ENCODE measurements at places on chromosomes 4 and X.

- no peak for DNase-seq
Observed at GRCh38 chrX:19179389-19179788, 57.1 kb upstream of the ADGRG2 start.

DNA sequence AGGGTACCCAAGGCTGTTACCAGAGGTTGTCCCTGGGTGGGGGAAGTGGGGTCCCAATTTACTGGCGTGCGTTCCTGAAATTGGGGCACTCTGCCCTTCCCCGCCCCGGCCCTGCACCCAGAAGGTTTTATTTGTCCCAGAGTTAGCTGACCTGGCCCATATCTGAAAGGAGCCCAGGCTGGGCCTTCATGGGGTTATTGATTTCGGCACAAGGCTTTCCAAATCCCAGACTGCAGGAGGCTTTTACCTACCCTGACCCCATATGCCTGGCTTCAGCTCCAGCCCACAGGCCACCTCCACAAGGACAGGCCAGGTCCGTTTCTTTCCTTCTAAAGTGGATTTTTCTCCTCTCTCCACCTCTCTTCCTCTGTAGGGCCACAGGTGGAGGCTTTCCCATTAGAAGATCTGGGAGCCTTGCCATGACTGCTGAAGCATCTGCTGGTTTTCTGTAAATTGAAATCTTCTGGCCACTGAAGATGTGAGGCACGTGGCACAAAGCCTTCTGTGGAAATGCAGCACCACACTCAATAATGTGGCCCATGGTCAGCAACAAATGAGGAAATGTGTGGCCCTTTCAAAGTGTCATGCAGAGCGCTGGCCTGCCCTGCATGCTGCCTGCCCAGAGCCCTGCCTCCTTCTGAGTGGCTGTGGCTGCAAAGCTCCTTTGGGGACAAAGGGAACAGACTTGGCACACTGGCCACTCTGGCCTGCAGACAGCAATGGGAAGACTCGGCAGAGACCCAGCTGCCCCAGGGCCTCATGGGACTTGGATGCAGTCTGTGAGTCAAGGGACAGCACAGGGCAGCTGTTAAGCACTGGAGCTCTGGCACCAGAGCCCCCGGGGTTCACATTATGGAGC lies 43.1 kb upstream of the MTM1 start:
- no peak for DNase-seq

DNA sequence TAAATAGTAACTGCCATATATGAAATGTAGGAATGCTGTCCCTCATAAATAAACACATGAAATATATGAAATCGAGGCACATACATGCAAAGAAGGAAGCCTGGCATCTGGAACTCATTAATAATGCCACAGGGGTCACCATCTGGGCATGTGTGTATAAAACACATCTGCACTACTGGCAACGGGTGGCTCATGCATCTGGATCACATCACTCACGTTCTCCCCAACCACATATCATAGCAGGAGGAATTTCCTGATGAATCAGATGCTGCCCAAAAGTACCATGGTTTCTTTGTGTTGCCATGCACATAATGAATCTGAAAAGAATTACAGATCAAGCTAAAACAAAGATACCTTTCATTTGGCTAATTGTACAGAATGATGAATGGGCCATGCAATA lies 28.6 kb downstream of the RNF175 start:
- DNase-seq, result peak; percentile 50

DNA sequence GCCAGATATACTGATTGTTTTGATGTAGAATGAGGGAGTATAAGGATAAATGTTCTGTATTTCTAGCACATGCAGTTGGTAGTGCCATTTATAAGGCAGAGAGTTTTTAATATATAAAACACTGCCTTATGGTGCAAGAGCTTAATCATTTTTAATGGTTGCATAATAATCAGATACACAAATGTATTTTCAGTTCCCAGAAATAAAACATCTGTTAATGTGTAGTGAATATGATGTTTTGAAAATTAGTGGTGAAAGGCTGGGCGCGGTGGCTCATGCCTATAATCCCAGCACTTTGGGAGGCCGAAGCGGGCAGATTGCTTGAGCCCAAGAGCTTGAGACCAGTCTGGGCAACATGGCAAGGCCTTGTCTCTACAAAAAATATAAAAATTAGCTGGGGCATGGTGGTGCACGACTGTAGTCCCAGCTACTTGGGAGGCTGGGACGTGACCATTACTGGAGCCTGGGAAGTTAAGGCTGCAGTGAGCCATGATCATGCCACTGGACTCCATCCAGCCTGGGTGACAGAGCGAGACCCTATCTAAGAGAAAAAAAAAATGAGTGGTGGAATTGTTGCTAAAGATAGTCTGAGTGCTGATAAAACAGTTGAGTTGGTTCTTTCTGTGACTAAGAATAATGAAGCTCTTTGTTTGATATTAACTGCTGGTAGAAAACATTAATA lies 29.3 kb downstream of the CLCN3 start:
- no peak for DNase-seq

DNA sequence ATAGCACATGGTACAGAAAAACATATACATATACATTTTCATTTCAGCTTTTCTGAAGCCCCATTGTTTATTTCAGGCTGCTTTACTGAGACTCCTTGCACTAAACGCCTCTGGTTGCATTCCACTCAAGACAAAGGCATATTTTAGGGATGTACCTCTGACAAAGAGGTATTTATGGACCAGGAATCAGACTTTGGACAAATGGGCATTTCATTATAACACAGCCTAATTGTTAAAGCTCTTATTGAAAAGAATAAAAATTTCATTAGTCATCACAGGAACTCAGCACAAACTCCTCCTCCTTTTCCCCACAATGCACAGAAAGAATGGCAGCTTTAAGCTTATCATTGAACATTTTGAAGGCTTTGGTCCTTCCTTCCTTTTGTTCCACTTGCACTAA lies 62.9 kb upstream of the UGT8 start:
- DNase-seq, result no peak

GRCh38 chr4:147644471-147644870 lies 27.3 kb downstream of the TMEM184C start:
- DNase-seq, result no peak

- DNase-seq, result no peak
Observed at GRCh38 chr4:151584101-151584500, 175.1 kb downstream of the FHIP1A start.

DNA sequence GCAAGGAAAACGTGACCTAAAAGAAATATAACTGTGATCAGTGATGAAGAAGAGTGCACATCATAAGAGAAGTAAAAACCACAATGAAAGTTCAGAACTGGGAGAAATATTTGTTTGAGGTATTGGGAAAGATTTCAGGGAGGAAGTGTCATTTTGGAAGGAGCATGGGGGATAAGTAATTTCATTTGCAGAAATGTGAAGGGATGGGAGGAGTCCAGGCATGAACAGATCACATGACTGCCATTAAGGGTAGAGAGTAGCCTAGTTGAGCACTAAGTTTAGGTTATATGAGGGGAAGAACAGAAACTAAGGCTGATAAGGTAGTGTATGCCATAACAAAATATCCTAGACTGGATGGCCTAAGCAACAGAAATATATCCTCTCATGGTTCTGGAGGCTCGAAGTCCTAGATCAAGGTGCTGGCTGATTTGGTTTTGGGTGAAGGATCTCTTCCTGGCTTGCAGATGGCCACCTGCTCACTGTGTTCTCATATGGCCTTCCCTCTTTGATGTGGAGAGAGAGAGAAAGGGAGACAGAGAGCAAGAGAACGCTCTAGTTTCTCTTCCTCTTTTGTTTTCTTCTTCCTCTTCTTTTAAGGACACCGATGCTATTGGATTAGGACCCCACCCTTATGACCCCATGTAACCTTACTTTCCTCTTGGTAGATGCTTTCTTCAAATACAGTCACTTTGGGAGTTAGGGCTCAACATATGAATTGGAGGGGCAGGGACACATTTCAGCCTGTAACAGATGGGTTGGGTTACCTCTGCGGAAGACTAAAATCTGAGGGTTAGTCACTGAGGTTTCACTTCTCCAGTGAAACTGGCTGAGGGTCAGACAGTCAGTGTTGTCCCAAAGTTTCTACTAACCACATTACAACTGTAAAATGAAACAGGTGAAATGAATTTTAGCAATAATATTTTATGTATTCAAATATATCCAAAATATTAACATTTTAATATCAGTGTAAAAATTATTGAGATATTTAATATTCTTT lies 77.9 kb downstream of the EGF start:
- no peak for DNase-seq

DNA sequence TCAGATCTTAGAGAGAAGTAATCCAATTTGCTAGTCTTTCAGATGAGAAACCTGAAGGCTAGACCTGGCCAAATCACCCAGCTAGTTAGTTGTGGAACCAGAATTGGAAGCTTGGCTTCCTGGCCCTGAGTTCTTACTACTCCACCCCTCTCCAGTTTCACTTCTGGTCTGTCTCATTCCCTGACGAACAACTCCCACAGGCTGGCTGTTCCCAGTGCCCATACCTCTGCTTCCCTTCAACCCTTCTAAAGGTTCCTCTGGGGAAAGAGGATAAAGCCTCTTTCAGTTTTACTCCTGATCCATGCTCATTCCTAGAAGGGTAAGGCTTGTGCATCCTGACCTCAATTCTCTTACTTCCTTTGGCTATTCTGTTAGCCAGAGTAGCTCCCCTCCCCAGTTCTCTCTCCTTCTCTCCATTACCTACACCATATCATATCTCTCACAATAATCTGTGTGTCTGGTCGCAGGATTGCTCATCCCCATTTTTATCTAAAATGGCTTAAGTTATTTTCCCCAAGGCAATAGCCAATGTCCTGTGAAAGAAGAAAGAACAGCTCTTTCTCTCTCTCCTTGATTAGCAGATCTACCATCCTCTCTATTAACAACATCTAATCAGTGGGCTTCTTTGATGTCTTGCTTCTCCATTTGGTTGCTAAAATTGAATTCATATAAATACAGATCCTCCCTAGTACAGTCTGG lies 155.0 kb upstream of the MAOA start:
- no peak for DNase-seq

DNA sequence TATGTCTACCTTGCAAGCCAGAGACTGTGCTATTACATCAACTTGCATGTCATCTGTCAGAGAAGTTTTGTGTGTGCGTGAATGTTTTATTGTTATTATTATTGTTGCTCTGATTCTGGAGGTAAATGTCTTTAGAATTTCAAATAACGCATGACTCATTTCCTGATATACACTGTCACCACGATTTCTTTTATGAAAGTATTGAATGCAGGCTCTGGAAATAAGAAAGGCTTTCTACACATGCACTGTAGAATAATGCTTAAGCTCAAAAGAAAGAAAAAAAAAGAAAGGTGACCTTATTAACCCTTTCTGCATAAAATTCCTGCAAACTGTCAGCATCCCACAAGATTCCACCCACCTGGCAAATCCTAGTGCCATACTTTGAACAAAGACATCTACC lies 632.9 kb downstream of the ZNF674 start:
- no peak for DNase-seq

DNA sequence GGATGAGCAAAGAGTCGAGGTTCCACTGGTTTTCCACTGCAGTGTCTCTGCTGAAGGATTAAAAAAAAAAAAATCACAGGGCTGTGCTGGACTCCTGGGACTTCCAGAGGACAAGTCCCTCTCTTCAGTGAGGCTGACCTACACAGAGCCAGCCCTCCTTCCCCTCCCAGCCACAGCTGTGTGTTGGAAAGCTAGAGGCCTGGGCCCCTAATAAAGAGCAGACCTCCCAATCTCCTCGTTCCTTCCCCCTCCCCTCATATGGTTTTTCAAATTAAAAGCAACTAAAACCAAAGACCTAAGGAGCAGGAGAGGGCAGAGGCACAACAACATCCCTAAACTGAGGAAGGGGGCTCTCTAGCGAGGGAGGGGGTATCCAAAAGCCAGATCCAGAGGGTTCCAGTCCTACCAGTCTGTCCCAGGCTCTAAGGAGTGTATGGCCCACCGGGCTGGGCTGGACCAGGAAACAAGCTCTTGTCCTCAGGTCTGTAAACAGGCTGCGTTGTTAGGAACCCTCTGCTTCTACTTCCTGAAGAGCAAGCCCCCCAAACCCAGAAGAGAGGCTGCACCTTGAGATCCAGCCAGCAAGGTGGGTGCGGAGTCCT lies 4.0 kb upstream of the PDGFRA start:
- DNase-seq, result no peak

DNA sequence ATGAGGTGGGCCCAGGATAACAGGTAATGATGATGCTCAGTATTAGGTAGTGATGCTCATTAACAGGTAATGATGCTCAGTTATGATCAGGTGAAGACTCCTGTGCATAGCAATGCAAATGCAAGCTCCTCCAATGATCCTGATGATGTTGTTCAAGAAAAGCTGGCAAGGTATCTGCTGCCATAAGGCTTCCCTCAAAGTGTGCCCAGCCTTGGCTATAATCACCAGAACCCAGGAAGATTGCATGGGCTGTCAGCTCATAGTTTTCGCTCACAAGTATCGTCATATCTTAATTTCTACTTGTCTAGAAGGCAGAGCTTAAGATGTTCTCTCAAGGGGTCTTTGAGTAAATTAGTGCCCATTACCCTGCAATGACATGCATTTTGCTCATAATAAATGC lies 366.2 kb upstream of the CLNK start:
- DNase-seq, result no peak

- DNase-seq, result no peak
Observed at GRCh38 chrX:34503119-34503518, 154.0 kb downstream of the TMEM47 start.

- no peak for DNase-seq
Observed at GRCh38 chrX:97234471-97235081, 350.9 kb downstream of the RPA4 start.

- DNase-seq, result no peak
Observed at GRCh38 chr4:143273160-143273917, 63.3 kb upstream of the GAB1 start.

- no peak for DNase-seq
Observed at GRCh38 chr4:144495944-144496343, 150.0 kb upstream of the HHIP start.

DNA sequence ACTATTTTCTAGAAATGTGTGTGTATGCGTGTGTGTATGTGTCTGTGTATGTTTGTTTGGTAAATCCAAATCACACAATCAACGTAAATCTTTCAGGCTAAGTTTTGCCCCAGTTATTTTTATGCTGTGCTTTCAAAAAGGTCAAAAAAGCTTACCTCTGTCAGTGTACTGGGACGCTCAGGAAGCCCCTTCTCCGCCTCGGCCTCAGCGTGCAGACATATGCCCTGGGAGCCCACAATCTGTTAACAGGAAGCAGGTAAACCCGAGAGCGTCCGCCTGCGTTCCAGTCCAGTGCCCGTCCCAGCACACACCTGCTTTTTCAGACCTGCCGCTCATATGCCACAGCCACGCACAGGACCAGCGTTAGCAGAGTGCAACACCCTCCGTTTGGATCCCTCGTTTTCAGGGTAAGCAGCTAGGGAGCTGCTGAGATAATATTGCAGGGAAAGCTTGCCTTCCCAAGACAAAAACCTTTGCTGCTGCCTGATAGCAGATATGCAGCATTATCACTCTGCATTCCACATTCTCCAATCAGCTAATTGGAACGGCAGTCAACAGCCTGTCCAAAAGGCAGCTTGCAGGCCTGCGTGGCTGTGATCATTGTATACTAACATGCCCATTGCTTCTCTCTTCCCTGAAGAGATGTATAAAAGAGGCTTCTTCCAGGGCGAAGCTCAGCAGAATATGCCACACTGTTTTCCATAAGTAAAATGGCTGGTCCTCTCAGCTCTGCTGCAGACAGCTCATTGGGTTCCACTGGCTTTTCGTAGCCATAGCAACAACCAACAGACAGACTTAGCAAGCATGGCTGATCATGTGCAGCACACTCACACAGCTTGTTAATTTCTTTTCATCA lies at the start of gene SORBS2:
TSS of gene SORBS2 (minus strand) at position 686 of the 856 bp plus-strand sequence. CDS start 121,623 bp downstream, outside the sequence.
- DNase-seq, result no peak

Measured in smooth muscle cell of the brain vasculature (primary cell).